ENCODE measurements at places on chromosomes 4 and X. TPM values are rescaled to one million over a fixed set of nuclear protein-coding genes. Genes with fewer than 3 reads are reported as not detected.

TRIM2 gene
- total RNA-seq, result 52.2 TPM

CENPVL3 gene
- total RNA-seq, result not detected

C4orf51 gene
- total RNA-seq, result not detected

FANCB gene
- 14.4 TPM for total RNA-seq

NXF2B gene
- total RNA-seq, result not detected

BMP2K gene
- 59.7 TPM for total RNA-seq

Measured in IMR-90 (cell line).